WERI-Rb-1 (cell line): ENCODE measurements at places on chromosomes 3 and 15.

DNA sequence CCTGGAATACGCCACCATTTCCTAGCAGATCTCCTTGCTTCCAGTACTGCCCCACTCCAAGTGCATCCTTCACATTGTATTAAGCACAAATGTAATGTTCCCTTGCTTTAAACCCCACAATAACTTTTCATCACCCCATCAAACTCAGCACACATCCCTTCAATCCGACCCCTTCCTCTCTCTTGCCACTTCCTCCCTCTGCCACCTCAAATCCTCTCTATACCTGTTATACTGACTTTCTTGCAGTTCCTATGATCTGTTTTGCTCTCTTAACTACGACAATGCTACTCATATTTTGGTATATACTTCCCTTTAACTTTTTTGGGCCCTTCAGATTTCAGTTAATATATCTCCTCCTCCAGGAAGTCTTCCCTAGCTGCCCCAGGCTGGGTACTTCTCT is 14.1 kb downstream of the PARL start:
- DNase-seq: no peak

- no peak for DNase-seq
Observed at GRCh38 chr3:46913644-46914043, 36.1 kb downstream of the PTH1R start.

DNA sequence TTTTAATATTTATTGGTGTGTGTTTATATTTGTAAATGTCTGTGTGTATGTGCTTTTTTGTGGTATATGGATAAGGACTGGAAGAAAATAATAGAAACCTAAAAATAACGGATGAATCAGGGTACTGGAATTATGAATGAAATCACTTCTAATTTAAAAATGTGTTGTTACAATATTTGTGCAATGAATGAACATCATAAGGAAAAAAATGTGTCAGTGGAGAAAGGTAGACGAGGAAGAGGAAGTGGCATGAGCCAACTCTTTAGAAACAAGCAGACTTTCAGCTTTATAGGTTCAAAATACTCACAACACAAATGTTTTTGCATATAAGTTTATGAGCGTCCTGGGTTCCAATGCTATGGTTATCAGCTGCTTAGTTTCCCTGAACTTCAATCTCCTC is 59.4 kb downstream of the SOX2 start:
- DNase-seq: no peak

GRCh38 chr15:101441696-101442095 is 47.8 kb downstream of the PCSK6 start:
- DNase-seq: no peak

DNA sequence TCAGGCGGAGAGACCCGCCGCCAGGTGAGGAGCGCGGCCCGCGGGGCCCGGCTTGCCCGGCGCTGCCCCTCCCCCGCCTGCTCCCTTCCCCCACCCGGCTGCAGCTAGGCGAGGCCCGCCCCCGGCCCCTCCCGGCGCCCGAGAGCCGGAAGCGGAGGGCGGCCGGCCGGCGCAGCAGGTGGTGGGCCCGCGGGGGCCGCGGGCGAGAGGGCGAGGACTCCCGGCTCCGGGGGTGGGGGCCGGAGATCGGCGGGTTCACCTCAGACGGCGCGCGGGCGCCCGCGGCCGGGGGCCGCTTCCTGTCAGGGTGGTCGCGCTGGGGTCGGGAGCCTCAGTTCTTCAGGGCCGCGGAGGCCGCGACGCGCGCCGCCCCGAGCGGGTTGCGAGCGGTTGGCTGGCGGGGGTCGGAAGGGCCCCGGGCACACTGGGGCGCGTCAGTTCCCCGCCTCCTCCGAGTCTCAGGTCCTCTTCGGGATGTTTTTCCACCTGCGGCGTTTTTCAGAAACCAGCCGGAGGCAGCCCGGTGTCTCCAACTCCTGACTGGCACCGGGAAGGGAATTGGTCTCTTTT is 395 bp downstream of the ZFAND6 start:
- DNase-seq: peak; percentile 53

DNA sequence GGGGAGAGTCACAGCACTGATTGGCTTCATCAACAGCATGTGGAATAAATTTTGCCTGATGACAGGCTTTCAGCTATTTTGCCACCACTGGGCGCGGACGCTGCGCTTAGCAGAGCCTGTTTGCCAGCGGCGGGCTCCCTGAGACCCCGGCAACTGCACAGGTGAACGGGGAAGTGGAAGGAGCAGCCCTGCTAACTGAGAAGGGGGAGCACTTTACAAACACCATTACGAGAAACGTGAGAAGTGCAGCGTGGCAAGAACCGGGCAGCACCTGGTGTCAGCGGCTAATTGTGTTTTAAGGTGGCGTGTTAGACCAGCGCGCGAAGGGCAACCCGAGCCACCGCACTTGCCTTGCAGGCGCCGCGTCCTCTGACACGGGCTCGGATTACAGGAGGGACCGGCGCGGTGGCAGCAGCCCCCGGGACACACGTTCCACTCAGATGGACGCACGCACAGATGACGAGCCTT is 307.8 kb upstream of the ARRDC4 start:
- DNase-seq: no peak

DNA sequence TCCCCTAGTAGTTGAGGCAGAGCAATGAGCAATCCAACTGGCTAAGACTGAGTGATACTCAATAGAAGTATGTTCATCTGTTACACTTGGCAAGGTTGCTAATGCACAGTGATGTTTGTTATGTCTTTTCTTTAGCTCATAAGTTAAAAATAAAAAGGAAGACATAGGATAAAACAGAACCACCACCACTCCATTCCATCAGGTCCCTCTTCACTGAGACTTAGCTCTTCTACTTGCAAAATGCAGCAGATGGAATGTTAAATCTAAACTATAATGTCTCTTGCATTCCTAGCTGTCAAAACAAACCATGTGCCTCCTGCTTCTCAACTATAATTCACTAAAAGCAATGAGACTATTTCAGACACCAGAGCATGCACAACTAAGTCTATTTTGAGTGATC is 265.6 kb upstream of the UBE2E2 start:
- DNase-seq: no peak

DNA sequence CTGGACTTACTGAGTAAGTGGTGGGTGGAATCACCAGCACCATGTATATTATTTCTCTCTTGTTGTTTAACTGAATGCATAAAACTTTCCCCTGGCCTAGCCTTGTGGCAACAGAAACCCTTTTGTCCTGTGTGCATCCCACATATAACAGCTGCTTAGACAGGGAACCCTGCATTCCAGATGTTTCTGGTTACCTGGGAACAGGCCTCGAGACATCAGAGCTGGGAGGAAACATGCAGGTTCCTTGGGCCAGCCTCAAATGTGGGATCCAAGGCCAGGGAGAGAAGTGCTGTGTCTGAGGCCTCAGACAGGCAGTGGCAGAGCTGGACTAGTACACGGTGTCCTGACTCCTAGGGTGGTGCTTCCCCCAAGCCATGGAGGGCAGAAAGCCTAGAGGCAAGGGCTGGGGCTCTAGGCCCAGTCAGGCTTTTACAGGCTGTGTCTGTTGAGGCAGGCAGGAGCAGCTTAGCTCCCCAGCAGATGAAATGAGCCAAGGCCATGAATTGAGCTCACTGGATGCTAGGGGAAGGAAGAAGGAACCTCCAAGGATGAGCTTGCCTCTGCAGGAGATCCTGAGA is 57.7 kb downstream of the ITGA11 start:
- no peak for DNase-seq
